ENCODE measurements at places on chromosomes 6 and 20.

- DNase-seq: no peak
Measured at GRCh38 chr20:20366551-20366875, 1.4 kb upstream of the INSM1 start.

DNA sequence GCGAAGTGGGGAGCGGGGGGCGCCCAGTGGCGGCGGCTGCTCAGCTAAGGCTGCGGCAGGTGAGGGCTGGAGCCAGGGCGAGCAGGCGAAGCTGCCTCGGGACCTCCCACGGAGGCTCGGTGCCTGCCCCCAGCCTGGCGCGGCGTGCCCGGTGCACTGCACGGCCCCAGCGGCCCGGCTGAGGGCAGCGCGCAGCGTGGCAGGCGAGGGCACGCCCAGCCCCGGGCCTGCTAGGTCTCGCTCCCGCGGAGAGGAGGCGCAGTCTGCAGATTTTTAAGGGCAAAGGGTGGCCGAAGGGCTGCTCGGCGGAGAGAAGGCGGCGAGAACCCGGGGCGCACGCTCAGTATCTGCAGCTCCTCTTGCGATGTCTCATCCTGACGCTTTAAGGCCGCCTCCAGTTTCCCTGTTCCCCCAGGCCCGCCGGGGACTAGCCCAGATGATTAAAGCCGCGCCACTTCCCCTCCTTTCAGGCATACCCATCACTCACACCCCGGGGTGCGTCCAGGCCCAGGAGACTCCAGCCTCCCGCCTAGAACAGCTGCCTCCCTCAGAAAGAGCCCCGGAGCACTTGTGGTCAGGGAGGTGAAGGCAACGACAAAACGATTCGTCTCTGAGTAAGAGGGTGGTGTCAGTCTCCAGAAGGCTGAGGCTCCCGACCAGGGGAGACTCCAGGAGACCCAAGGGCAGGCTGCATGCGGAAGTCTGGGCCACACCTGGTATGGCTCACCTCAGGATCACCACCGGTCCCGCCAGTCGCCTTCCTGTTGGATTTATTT lies at the start of gene FERMT1:
TSS of gene FERMT1 (minus strand) at position 158 of the 776 bp plus-strand sequence. CDS start 3,476 bp downstream, outside the sequence.
- DNase-seq: no peak

GRCh38 chr6:125316621-125317020 lies 14.9 kb upstream of the HDDC2 start:
- DNase-seq: no peak

DNA sequence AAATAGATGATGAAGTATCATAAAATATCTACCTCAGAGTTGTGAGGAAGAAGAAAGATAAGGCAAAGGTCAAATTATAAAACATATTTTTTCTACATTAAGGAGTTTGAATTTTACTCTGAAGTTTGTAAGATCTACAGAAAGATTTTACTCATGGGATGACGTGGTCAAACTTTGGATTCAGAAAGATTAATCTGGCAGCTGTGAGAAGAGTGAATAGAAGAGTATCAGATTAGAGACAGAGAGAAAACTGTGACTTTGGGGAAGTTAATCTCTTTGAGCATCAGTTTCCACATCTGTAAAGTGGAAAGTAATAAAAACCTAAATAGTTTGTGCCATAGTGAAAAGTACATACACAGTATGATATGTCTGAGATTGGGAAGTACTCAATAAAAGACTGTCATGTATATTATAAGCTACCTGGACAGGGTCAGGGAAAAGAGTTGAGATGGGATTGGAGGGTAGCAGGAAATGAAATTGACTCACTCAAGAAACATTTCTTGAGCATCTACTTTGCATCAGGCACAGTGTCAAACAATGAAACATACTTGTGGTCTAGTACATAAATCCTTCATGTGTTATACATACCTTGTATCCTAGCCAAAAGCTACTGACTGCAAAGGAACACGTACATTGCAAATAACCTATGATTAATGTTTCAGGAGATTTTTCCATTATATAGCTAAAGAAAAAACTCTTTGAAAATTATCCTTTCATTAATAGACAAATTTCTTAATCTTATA lies 222.1 kb downstream of the TMEM200A start:
- DNase-seq: no peak

GRCh38 chr6:69761853-69762252 lies 35.0 kb downstream of the LMBRD1 start:
- no peak for DNase-seq

GRCh38 chr20:17985388-17986018 lies 16.7 kb downstream of the MGME1 start:
- no peak for DNase-seq

GRCh38 chr6:12012558-12013306 lies 620 bp downstream of the HIVEP1 start:
- peak; percentile 57 for DNase-seq

DNA sequence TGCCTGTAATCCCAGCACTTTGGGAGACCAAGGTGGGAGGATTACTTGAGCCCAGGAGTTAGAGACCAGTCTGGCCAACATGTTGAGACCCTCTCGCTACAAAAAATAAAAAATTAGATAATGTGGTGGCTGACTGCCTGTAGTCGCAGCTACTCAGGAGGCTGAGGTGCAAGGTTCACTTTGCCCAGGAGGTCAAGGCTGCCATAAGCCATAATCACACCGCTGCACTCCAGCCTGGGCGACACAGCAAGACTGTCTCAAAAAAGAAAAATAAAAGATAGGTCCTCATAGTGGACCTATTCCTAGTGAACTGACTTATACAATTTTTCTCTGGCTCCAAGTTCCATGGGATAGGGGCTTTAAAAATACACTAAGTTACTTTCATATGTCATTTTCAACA lies 41.9 kb downstream of the MRS2 start:
- DNase-seq: no peak

GRCh38 chr6:101402622-101403031 lies 9.1 kb downstream of the GRIK2 start:
- no peak for DNase-seq

- DNase-seq: no peak
Measured at GRCh38 chr20:48667481-48667880, 160.3 kb downstream of the PREX1 start.

DNA sequence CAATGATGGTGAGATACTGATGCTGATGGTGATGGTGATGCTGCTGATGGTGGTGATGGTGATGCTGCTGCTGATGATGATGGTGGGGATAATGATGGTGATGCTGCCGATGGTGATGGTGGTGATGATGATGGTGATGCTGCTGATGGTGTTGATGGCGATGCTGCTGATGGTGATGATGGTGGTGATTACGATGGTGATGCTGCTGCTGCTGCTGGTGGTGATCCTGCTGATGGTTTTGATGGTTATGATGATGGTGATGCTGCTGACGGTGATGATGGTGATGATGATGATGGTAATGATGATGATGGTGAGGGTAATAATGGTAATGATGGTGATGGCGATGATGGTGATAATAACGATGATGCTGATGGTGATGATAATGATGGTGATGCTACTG lies 50.0 kb downstream of the ARHGAP40 start:
- DNase-seq: no peak

- DNase-seq: no peak
Measured at GRCh38 chr6:62217866-62218265, 68.2 kb downstream of the KHDRBS2 start.

DNA sequence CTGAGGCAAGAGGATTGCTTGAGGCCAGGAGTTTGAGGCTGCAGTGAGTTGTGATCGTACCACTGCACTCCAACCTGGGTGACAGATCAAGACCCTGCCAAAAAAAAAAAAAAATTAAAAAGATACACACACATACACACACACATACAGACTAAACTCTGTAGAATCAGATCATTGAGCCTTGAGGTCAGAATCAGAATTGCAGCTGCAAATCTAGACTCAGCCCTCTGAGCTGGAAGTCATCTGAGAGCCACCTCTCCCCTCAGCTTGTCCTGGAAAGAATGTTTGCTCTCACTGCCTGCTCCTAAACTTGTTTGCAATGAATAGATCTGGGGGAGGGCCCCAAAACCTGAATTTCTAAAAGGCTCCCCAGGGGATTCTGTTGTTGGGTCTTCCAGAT lies 41.4 kb upstream of the ANGPT4 start:
- no peak for DNase-seq

GRCh38 chr6:155195903-155196302 lies 67.9 kb upstream of the CLDN20 start:
- no peak for DNase-seq

- DNase-seq: peak; percentile 4
Measured at GRCh38 chr6:138007014-138007472, 100.2 kb downstream of the PERP start.

DNA sequence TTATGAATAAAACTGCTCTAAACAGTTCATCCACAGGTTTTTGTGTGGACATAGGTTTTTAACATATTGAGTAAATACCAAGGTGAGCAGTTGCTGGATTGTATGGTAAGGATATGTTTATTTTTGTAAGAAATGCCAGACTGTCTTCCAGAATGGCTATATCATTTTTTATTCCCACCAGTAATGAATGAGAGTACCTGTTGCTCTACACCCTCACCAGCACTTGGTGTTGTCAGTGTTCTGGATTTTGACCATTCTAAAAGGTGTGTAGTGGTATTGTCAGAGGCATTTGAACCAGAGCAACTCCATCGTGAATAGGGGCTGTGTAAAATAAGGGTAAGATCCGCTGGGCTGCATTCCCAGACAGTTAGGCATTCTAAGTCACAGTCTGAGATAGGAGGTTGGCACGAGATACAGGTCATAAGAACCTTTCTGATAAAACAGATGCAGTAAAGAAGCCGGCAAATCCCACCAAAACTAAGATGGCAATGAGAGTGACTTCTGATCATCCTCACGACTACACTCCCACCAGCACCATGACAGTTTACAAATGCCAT lies 12.9 kb upstream of the NT5E start:
- no peak for DNase-seq

GRCh38 chr6:14035874-14036273 lies 81.7 kb upstream of the CD83 start:
- no peak for DNase-seq

DNA sequence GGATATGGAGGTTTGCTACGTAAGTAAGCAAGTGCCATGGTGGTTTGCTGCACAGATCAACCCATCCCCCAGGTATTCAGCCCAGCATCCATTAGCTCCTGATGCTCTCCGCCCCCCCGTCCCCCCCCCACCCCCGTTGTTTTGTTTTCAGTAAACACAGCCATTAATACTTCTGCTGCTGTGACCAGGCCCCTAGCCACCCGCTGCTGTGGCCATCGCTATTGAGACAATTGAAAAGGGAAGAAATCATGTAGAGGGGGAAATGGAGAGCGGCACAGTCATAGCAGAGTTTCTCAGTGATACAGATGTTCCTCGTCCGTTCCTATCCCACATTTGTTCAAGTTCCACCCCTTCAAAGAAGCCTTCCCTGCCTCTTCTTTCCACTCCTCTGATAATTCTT lies 24.9 kb downstream of the SLC35D3 start:
- no peak for DNase-seq

- DNase-seq: no peak
Measured at GRCh38 chr6:56807326-56807988, 147.4 kb upstream of the BEND6 start.

DNA sequence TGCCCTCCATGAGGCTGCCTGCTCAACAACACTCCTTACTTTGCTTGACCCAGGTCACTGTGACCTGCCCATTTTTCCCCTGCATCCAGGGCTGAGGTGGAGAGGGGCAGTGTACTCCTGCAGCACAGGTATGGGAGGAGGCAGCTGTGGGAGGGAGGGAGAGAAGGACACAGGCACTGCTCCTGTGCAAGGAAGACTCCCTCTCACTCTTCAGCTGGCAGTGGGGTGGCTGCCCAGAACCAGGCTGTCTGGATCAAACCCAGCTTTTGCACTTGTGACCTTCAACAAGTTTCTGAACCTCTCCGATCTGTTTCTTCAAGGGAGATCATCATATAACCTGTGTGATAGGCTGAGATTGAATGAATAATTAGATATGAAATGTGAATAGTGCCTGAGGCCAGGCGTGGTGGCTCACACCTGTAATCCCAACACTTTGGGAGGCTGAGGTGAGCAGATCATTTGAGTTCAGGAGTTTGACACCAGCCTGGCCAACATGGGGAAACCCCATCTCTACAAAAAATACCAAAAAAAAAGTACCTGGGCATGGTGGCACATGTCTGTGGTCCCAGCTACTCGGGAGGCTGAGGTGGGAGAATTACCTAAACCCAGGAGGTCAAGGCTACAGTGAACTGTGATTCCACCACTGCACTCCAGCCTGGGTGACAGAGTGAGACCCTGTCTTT lies 14.1 kb downstream of the TGIF2 start:
- no peak for DNase-seq

- no peak for DNase-seq
Measured at GRCh38 chr6:120077489-120077888, 727.9 kb upstream of the MAN1A1 start.

DNA sequence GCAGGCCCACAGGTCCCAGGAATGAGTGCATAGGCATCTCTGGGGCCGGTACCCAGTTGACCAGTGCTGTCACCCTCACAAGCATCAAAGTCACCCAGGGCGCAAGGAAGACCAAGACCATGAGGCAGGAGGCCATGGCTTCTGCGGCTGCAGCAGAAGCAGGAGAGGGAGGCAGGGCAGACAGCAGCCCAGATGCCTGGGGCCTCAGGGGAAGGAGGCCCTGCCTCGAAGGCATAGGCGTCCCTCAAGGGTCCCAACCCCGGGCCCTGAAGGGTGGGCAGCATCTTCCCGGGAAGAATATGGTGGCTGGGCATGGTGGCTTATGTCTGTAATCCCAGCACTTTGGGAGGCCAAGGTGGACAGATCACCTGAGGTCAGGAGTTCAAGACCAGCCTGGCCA lies 3.0 kb downstream of the FAM209A start:
- DNase-seq: no peak

- DNase-seq: no peak
Measured at GRCh38 chr6:111773501-111774345, 99.5 kb downstream of the FYN start.

GRCh38 chr20:48094944-48095343 lies 309.7 kb upstream of the SULF2 start:
- no peak for DNase-seq

DNA sequence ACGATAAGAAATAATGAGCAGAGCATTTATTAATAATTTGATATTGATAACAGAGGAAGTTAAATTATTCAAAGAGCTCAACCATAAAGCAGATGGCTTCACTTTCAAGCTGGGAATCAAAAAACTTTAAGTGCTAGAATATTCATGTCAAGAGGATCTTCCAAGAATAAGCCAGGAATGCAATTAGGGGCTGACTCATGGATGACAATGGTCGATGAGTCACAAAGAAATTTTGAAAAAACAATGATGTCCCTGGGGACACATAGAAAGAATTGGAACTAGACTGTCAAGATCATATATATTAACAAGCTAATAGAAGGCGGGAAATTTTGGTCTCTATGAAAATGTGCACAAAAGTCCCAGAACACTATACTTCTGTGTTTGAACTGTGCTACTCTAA lies 304.1 kb downstream of the LAMA2 start:
- no peak for DNase-seq

DNA sequence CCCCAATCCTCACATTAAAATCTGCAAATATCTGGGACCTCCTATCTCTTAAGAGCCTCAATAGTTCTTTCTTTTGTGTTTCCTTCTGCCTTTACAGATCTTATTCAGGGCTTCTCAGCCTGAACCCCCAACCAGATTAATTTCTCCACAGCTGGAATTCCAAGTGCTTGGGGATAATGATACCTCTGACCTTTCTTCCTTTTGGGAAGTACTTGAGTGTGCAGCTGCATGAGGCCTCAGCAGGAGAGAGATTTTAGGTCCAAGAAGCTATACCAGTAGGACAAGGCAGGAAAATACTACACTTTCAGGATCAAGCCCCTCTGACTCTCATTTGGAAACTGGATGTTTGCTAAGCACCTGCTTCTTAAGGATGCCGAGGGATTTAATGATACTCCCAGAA lies 2.6 kb downstream of the PHF20 start:
- DNase-seq: no peak
